Mesenteric fat pad (tissue), 1 donor: ENCODE measurements at places on chromosomes 1 and 21.
A peak's percentile ranks its signal among the peaks of the same experiment; 100 is the strongest.

GRCh38 chr1:18734461-18735223, 104.0 kb downstream of the PAX7 start:
- peak; percentile 68 for DNase-seq

DNA sequence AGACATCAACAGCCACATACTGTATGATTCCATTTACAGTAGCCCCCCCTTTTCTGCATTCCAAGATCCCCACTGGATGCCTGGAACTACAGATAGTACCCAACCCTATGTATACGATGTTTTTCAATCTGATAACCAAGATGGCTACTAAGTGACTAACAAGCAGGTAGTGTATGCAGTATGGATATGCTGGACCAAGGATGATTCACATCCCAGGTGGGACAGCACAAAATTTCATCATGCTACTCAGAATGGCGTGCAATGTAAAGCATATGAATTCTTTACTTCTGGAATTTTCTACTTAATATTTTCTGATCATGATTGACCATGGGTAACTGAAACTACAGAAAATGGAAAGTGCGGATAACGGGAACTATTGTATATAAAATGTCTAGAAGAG, 30.0 kb upstream of the MRPS6 start:
- DNase-seq: no peak

DNA sequence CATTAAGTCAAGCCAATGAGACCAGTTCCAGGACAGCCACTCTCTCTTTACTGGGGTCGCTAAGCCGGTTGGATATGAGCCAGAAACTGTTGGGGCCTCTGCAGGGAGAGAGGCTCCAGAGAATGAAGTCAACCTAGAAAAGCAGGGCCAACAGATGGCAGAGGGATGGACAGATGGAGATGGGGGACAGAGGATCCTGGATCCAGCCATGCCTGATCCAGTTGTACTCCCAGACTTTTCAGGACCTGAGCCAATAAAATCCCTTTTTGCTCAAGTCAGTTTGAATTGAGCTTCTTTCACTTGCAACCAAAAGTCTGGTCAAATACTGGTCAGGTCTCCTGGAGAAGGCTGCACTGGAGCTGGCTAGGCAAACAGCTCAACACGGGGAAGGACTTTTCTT, 2.2 kb downstream of the DHCR24 start:
- no peak for DNase-seq

DNA sequence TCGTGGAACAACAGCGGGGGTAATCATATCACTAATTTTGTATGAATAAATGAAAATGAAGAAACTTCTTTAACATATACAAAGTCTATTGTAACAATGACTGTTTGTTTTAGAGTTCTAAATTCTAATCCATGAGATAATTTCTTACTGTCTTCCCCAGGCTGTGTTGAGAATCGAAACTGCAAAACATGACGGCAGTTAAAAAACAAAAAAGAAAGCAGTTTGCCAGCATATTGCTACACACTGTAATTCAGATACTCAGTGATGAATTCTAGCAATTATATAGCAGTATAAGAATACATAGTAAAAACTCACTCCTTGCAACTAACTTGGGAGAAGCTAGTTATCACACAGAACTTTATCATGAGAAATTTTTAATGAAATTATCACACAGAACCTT, 22.1 kb downstream of the INSL5 start:
- DNase-seq: no peak

GRCh38 chr1:183023601-183024316, 539 bp downstream of the LAMC1 start:
- no peak for DNase-seq

GRCh38 chr1:215345766-215346165, 221.3 kb upstream of the KCTD3 start:
- no peak for DNase-seq

DNA sequence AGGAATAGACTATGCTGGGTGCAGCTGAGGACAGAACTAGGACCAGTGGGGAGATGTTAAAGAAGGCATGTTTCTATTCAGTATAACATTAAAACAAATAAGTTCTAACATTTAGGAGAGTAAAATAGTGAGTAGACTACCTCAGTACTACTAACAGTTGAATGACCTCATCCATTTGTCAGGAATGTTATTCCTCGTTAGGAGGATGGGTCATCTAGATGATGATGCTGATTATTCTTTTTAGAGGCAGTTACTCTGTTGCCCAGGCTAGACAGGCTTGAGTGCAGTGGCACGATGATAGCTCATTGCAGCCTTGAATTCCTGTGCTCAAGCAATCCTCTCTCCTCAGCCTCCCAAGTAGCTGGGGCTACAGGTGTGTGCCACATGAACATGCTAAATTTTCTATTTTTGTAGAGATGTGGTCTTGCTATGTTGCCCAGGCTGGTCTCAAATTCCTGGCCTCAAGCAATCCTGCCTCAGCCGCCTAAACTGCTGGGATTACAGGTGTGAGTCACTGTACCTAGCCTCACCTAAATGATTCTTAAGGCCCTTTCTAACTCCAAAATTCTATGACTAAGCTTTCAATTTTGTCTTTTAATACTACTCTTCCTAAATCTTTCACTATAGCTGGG, 9.3 kb downstream of the EEIG2 start:
- DNase-seq: no peak
